ENCODE measurements at places on chromosomes 4 and X.

- peak; percentile 25 for DNase-seq
Observed at GRCh38 chrX:155148724-155149537, 67.3 kb upstream of the VBP1 start.

DNA sequence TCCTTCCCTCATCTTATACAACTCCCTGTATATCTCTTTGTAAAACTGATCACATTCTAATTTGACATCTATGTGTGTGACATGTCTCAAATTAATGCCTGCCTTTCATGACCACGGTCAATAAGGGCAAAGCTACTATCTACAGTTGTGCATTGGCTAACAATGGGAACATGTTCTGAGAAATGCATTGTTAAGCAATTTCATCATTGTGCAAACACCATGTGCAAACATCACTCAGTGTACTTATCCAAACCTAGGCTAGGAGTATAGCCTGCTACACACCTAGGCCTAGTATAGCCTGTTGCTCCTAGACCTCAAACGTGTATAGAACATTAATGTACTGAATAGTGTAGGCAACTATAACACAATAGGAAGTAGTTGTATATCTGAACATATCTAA lies 95.0 kb downstream of the BANK1 start:
- no peak for DNase-seq

GRCh38 chr4:73212982-73213730 lies 45.4 kb downstream of the ANKRD17 start:
- no peak for DNase-seq

- DNase-seq = no peak
Observed at GRCh38 chrX:123570011-123570590, 162.8 kb downstream of the THOC2 start.

DNA sequence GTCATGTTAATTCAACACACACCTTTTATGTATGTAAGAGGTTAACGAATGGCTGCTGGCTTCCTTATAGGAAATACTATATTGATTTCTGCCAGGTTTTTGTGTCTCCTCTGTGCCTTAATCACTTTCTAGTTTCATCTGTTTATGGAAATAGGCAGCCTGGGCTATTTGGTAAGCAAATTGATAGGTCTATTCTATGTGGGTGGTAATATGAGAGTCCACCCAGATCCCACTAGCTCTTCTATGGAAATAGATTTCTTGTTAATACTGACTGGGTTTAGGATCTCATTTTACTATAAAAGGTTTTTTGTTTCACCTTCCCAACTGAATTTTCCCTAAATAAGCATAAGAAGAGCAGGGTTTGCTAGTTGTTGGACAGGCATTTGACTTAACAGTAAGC lies 4.1 kb downstream of the BMX start:
- no peak for DNase-seq

GRCh38 chr4:162059656-162060055 lies 104.1 kb downstream of the FSTL5 start:
- no peak for DNase-seq

DNA sequence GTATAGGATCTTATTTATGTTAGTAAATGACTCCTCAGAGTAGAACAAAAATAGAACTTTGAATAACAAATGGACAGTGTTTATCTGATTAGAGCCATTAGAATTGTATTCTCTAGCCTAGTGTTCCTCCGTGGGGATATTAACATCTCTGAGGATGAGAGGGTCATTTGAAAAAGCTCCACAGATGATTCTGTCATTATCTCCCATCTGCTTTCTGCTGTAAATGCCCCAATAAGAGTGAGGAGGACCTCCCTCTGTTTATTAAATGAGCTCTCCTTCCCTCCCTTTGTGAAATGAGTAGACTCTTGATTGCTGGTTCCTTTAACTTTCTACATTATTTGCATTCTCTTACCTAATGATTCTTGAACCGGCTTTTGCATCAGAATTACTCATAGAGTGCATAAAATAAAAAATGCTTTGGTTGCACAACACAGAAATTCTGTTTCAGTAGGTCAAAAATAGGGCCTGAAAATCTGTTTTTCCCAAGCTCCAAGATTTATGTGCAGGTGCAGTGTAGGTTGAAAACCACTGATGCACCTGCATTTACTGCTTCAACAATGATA lies 18.0 kb downstream of the GC start:
- peak; percentile 12 for DNase-seq

DNA sequence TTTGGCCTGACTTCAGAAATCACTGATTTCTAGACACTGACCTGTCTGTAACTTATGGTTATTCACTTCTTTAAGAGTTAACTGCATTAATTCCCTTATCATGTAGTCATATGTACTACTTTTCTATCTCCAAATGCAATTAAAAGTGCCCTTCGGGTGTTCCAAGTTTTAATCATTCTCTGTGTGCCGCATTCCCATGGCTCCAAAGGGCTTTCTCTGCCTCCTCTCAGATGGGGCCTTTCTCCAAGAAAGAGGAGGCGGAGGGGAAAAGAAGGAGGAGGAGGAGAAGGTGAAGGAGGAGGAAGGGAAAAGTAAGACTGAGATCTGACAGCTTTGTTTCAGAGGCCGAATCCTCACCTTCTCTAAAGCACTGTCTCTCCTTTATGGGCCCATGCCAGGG lies 325.8 kb downstream of the LDB2 start:
- no peak for DNase-seq

- DNase-seq = no peak
Observed at GRCh38 chrX:134324359-134324758, 87.4 kb downstream of the CCDC160 start.

DNA sequence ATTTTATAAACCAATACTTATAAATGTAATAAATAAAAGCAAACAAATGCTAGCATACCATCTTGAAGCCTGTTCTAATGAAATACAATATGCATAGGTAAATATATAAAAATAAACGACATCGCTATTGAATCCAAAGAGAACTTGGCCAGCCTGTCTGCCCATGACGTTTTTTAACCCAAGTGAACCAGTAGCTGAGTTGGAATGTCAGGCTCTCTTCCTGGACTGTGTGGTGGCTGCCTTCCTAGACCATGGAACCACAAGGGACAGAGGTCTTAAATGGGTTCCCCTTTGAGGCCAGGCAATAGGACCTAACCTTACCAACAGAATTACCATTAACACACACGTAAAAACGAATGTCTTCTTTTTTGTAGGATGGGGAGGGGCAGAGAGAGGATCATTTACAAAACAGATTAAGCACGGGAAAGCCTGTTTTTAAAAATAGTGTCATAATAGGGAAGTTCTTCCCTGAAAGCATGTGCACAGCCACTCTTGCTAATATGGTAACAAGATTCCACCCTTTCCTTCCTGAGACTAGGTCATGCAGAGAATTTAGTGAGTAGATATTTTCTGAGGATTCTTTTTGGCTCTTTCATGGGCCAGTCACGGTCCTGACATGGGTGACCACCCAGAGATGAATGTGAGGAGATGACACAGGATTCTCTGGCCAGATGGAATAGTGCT lies 69.4 kb upstream of the ACSL1 start:
- no peak for DNase-seq

- no peak for DNase-seq
Observed at GRCh38 chr4:164482758-164483157, 271.2 kb upstream of the SMIM31 start.

DNA sequence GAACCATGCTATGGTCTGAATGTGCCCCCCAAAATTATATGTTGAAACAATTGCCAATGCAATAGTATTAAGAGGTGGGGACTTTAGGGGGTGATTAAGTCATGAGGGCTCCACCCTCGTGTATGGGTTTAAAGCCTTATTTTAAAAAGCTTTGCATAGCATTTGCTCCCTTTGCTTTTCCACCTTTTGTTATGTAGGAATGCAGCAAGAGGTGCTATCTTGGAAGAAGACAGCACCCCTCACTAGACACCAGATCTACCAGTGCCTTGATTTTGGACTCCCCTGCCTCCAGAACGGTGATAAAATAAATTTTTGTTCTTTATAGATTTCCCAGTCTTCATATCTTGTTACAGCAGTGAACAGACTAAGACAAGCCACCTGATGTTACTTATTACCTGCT lies 23.3 kb upstream of the NPNT start:
- DNase-seq = no peak

DNA sequence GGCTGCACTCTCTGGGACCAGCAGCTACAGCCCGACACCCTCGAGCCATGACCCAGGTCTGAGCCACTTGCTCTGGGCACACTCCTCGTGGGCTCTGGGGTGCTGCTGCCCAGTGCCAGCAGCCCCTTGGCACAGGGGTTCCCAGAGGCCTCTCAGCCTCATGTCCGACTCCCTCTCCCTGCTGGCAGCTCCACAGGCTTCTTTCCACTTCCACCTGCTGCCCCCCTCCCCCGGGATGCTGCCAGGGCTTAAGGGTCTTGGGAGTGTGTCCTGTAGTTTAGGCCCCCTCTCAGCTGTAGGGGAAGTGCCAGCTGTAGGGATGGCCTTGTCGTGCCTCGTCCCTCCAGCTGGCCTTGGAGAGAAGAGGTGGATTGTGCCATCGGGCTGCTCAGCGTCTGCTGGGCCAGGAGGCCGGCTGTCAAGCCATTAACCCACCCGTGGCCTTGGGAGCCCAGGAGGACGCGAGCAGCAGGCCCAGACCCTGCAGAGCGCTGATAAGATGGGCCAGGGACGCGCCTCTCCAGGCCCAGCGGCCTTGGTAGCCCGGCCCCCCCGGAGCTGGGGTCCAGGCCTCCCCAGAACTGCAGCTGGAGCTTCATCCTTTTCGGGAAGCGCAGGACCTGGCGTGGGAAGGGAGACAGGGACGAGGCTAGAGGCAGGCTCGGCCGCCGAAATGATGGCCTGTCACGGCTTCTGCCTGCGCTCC lies 1.0 kb upstream of the USP27X start:
- no peak for DNase-seq

DNA sequence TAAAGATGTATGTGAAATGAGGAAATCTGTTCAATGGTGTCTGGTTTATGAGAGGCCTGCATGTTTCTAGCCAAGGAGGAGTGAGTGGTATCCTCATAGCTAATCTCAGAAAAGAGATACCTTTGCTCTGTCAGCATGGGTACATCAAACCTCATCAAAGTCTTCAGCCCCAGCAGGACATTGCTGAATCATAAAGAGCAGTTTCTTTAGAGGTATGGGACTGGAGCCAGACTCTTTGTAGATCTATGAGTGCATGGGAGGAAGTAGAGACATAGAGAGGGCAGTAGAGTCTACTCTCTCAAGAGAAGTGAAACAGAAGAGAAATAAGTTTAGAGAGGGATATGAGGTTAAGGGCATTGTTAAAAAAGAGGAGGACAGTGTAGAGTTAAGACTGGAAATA lies 1950.9 kb downstream of the ARAP2 start:
- no peak for DNase-seq

- DNase-seq = no peak
Observed at GRCh38 chr4:42415281-42415680, 18.0 kb downstream of the SHISA3 start.

DNA sequence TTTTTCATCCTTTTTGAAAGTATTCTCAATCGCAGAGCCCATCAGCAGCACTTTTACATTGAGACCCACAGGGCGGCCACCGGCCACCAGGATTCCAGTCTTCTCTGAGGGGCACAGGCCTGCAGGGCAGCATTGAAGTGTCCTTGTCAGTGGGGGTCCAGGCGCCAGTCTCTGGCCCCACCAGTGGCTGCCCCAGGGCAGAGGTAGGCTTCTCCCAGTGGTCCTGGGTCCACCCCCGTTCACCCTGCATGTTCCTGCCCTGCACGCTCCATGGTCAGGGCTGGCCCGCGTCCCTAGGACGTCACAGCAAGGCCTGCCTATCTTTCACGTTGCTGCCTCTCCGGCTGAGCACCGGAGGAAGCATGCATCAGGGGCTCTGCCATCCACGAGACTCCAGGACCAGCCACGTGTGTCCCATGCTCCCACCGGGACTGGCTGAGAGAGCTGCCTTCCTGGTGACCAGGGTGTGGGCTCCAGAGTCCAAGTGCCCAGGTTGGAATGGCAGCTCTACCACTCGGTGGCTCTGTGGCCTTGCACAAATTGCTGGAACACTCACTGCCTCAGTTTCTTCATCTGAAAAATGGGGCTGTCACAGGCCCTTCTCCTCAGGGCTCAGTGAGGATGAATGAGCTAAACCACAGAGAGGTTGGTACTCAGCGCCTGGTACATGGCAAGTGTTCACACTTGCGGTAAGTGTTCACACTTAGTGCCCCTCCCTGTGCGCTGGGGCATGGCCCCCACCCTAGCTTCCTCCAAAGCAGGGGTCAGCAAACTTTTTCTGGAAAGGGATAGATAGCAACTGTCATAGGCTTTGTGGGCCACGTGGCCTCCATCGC lies 30.7 kb upstream of the JAKMIP1 start:
- DNase-seq = no peak

- DNase-seq = peak; percentile 23
Observed at GRCh38 chr4:24560868-24561368, 23.4 kb downstream of the DHX15 start.

- DNase-seq = no peak
Observed at GRCh38 chrX:333611-334311, 15.2 kb upstream of the GTPBP6 start.

GRCh38 chrX:48090123-48090522 lies 18.7 kb upstream of the ZNF630 start:
- no peak for DNase-seq

DNA sequence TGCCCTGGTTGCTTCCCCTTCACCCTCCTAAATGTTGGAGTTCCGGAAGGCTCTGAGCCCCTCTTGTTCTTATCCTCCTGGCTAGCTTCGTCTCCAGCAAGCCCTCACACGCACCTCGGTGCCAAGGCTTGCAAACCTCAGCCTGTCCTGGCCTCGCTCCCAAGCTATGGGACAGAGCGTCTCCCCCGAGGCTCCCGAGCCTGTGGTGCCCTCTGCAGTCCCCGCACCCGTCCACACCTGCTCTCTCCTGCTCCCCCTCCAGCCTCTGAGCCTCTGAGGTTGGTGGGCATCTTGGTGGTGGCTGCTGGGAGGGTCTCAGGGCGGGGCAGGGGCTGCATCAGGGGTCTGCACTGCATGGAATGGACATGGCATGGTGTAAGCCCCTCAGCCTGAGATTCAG lies 63.2 kb downstream of the TRMT44 start:
- no peak for DNase-seq

DNA sequence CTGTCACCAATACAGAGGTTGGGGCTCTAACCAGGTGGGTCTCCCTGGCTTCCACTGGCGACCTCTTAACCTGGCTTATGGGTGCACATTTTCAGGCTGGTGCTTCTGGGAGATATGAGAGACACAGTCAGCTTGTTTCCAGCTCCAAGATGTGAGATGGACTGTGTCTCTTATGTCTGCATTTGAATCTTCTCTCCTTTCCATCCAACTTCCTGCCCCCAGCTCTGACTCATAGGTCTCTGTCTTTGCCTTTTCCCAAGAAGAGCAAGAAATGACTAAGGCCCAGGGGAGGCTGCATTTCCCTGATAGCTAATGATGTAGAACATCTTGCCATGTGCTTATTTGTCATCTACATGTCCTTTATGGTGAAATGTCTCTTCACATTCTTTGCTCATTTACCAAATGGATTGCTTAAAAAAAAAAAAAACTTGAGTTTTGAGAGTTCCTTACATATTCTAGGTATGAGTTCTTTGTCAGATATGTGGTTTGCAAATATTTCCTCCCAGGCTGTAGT lies 3.2 kb upstream of the UXT start:
- DNase-seq = peak; percentile 93

GRCh38 chr4:86100539-86101215 lies 259.2 kb downstream of the MAPK10 start:
- DNase-seq = peak; percentile 19
